ENCODE measurements at places on chromosomes 13 and 19.

DNA sequence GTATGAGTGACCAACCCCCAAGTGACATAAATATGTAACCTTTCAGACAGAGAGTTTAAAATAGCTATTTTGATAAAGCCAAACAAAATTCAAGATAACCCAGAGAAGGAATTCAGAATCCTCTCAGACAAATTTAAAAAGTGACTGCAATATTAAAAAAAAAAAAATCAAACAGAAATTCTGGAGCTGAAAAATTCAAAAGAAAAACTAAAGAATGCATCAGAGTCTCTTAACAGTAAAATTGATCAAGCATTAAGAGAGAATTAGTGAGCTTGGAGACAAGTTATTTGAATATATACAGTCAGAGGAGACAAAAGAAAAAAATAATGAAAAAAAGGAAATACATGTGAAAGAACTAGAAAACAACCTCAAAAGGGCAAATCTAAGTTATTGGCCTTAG lies 53.1 kb upstream of the ATXN8OS start:
- DNase-seq: no peak

DNA sequence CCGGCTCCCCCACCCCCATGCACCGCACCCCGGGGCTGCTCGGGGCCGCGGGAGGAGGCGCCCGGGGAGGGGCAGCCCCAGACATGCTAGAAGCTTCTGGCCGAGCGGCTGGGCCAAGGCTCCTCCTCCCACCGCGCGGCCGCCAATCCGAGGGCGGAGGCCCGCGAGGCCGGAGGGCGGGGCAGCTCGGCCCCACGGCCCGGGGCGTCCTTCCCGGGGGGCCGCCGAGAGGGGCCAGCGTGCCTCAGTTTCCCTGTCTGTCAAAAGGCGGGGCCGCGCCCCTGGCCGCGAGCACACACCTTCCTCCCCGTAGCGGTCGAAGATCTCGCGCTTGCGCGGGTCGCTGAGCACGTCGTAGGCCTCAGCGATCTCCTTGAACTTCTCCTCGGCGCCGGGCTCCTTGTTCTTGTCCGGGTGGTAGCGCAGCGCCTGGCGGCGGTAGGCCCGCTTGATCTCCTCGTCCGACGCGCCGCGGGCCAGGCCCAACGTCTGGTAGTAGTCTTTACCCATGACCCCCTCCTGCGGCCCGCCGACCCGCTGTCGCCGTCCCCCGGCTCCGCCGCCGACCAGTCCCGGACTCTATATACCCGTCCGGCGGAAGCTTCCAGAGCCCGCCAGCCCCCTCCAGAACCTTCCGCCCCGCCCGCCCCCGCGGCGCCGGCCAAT lies at the start of gene DNAJB1:
TSS of gene DNAJB1 (minus strand) at position 558 of the 666 bp plus-strand sequence. CDS start at position 510, 48 bp downstream.
- no peak for DNase-seq

- no peak for DNase-seq
Measured at GRCh38 chr19:45336696-45337251, 3.8 kb upstream of the KLC3 start.

DNA sequence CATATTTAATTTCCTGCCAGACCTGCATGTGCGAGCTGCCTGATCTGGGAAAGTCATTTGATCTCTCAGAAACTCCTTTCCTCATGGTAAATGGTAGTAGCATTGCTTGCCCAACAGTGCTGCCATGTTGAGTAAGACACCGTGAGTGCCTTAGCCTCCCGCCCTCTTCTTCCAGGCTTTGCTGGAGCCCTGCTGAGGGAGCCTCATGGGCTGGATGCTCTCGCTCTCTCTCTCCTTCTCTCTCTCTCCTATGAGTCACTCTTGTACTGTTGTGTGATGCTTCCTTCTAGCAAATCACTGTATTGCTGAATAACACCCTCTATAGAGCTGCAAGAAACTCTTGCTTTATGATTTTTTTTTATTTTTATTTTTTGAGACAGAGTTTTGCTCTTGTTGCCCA lies 365.5 kb downstream of the UQCRFS1 start:
- DNase-seq: no peak

All from neural crest cell (in vitro differentiated cells).